ENCODE measurements at places on chromosomes 5 and 9. TPM values are rescaled to one million over a fixed set of nuclear protein-coding genes. Genes with fewer than 3 reads are reported as not detected.

IL33 gene
- total RNA-seq = not detected

GRCh38 chr5:54171645-54172384, 138.6 kb downstream of the ARL15 start:
- no peak overlapping the region for H3K27ac ChIP-seq
- H3K4me3 ChIP-seq = no peak overlapping the region
- no peaks in the 10 kb centered on the region for H3K27me3 ChIP-seq
- DNase-seq = no peak

DNA sequence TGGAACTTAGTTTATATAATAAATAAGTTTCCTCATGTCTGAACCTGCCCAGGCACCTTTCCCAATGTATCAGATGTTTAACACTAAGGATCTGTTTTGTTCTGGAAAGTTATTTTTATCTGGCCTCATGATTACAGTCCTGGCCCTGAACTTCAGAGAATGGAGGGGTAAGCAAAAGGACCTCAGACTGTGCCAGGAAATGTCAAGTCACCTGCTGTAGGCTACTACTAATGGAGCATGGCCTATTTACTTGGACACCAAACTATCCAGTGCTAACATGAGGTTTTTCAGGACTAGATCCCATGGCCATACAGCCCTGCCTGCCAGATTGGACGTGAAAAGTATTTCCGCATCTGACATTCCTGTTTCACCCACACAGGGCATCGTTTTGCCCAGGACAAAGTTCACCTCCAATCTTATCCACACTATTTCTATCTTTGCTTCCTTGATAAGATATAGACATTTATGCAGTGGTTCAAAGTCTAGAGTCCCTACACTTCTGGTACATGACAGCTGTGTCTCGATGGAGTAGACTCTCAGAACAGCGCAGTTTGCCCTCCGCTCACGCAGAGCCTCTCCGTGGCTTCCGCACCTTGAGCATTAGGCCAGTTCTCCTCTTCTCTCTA, at the start of gene BTNL8:
Gene BTNL8 (plus strand): TSS at position 539 of the 626 bp plus-strand sequence. CDS start 152 bp downstream, outside the sequence.
- H3K27ac ChIP-seq = no peak within 1 kb of the TSS
- H3K36me3 ChIP-seq = no peaks in the 10 kb centered on the region
- H3K4me3 ChIP-seq = no peak within 1 kb of the TSS
- H3K4me1 ChIP-seq = no peaks in the 10 kb centered on the region
- DNase-seq = no peak
- H3K27me3 ChIP-seq = no peaks in the 10 kb centered on the region

OTP gene
- 0.07 TPM for total RNA-seq

DNA sequence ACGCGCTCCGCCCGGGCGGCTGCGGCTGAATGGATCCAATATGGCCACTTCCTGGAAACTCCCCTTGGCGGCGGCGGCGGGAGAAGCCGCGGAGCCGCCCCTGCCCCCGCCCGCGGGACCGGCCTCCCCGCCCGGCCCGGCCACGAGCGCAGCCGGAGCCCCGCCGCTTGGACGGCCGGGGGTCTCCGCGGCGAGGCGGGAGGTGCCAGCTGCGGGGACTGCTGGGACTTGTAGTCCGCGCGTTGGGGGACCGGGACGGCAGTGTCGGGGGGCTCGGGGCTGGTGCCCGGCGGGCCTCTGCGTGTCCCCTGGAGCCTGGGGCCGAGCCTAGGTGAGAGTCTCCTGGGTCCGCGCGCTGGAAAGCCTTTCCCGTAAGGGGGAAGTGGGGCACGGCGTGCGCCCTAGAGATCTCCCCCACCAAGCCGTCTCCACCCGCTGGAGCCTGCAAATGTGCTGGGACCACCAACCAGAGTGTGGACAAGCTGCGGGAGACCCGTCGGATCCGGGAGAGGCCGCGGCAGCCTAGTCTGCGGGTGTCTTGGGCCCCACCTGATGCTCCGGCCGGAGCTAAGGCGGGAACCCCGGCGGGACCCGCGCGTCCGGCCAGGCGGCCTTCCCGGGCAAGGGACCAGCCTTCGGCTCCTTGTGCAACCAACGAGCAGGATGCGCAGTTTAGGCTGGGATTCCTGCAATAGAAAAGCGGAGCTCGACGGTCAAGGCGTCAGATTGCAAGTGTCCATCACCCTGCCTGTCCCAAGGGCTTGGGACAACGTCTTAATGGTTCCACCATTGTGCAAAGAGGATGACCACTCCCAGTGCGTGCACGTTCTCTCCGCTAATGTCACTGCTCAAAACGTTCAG, at the start of gene SEPTIN8:
Gene SEPTIN8 (minus strand): TSS at position 31 of the 861 bp plus-strand sequence. CDS start 102 bp downstream, outside the sequence.
- DNase-seq = no peak
- H3K36me3 ChIP-seq = no peaks in the 10 kb centered on the region
- H3K4me1 ChIP-seq = peaks cover 6% of the 10 kb centered on the region
- H3K27me3 ChIP-seq = no peaks in the 10 kb centered on the region
- H3K4me3 ChIP-seq = peak within 1 kb of the TSS; percentile 65
- peak within 1 kb of the TSS; percentile 55 for H3K27ac ChIP-seq

GRCh38 chr9:121220996-121221663, 19.5 kb upstream of the RAB14 start:
- no peaks in the 10 kb centered on the region for H3K4me1 ChIP-seq
- H3K36me3 ChIP-seq = no peaks in the 10 kb centered on the region
- no peaks in the 10 kb centered on the region for H3K27me3 ChIP-seq
- no peak for DNase-seq

DNA sequence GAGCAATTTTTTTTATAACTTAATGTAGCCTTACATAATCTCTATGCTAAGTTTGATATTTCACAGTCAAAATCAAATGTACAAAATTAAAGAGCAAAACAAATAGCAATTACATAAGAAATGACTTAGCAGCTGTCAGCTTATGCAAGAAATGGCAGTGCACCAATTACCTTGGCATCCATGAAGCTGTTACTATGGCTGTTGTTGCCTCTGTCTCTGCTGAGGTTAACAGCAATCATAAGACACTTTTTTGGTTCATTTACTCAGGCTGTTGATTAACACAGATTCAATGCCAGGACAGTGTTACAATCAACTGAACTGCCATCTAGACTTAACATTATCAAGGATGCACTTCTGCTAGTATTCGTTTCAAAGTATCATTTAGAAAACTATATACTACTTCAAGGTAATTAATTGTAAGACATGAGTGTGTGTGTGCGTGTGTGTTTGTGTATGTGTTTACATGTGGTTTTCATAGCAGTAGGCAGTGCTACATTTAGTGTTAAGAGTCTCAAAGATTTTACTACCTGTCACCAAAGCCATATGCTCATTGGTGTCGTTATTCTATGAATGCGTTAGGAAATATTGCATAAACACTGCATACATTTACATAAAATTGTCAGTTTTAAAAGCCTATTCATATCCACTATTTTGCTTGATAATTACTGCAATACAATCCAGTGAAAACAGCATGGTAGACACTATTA, 1084.2 kb upstream of the COX7C start:
- H3K4me3 ChIP-seq = no peak overlapping the region
- H3K4me1 ChIP-seq = no peaks in the 10 kb centered on the region
- no peaks in the 10 kb centered on the region for H3K36me3 ChIP-seq

- no peaks in the 10 kb centered on the region for H3K4me1 ChIP-seq
- no peak overlapping the region for H3K27ac ChIP-seq
- peaks cover 29% of the 10 kb centered on the region for H3K27me3 ChIP-seq
- no peak overlapping the region for H3K4me3 ChIP-seq
- DNase-seq = no peak
Measured at GRCh38 chr9:116101516-116101915, 52.1 kb upstream of the PAPPA start.

DNA sequence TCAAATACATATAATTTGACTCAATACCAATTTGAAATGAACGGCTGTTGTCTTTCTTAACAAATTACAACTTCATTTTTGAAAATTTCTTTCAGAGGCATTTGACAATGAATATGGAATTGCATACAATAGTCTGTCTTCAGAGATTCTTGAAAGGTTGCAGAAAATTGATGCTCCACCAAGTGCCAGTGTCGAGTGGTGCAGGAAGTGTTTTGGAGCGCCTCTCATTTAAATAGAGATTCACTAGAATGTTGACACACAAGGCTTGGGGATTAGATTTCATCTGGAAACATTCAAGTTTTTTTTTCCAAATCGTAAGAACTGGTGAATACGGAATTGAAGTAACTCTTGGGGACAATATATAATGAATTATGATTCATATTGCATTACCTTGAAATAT, 8.1 kb downstream of the RPS6 start:
- no peak overlapping the region for H3K4me3 ChIP-seq
- DNase-seq = no peak
- peaks cover 21% of the 10 kb centered on the region for H3K36me3 ChIP-seq

RABEPK gene
- total RNA-seq = 48.3 TPM

DNA sequence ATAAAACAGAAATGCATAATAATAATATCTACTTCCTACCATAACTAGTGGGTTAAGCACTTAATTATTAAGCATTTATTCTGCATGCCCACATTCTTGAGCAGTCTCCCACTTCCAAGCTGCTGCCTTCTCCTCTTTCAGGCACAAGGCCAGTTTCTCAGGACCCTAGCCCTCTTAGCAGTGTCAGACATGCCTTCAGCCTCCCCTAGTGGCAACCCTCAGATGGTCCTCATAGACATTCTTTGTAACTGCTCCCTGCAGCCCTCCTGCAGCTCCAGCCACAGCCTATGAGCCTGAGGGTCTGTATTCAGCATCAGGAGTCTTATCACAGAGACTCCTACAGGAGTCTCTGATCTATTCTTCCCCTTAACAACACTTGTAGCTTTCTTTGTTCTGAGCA, 3.9 kb downstream of the IL9 start:
- H3K36me3 ChIP-seq = no peaks in the 10 kb centered on the region
- no peak overlapping the region for H3K4me3 ChIP-seq
- no peak overlapping the region for H3K27ac ChIP-seq
- no peak for DNase-seq
- H3K27me3 ChIP-seq = peaks cover 10% of the 10 kb centered on the region

SURF4 gene
- total RNA-seq = 134 TPM

DNA sequence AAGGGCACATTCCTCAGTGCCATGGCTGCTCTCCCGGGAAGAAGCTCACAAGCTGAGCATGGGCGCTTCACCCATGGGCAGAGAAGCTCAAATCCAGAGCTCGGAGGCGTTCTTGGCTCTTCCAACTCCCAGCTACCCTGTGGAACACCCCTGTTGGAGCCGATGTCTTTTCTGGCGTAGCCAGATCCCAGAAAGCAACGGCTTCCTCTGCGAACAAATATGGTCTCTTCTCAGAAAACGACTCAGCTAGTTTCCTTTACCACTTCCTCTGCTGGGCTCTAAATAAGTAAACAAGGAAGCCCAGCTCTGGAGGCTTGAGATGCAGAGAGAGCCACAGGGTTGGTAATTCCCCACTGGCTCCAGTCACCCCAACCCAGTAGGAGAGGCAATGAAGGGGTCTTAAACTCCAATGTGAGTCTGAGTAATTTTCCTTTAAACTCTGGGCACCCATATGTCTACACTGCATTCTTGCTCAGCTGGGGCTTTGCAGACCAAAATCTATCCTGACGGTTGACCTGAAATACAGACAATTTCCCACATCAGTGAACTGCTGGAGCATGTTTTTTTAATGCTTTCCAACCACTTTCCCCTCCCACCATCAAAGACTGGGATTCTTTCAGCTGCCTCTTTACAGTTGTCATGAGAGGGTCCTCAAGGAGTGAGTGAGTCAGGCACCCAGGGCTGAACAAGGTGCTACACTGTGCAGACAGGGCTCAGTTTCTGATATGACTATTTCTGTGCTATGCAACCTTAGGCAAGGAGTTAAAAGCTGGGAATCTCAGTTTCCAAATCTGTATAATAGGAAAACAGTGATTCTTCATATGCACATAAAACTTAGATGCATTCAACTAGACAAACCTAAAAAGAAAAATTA, at the start of gene LCP2:
Gene LCP2 (minus strand): TSS at position 189 of the 874 bp plus-strand sequence. CDS start 166 bp downstream, at position 23.
- no peak within 1 kb of the TSS for H3K4me3 ChIP-seq
- no peak within 1 kb of the TSS for H3K27ac ChIP-seq
- peaks cover 47% of the 10 kb centered on the region for H3K27me3 ChIP-seq
- DNase-seq = no peak
- H3K4me1 ChIP-seq = no peaks in the 10 kb centered on the region

DNA sequence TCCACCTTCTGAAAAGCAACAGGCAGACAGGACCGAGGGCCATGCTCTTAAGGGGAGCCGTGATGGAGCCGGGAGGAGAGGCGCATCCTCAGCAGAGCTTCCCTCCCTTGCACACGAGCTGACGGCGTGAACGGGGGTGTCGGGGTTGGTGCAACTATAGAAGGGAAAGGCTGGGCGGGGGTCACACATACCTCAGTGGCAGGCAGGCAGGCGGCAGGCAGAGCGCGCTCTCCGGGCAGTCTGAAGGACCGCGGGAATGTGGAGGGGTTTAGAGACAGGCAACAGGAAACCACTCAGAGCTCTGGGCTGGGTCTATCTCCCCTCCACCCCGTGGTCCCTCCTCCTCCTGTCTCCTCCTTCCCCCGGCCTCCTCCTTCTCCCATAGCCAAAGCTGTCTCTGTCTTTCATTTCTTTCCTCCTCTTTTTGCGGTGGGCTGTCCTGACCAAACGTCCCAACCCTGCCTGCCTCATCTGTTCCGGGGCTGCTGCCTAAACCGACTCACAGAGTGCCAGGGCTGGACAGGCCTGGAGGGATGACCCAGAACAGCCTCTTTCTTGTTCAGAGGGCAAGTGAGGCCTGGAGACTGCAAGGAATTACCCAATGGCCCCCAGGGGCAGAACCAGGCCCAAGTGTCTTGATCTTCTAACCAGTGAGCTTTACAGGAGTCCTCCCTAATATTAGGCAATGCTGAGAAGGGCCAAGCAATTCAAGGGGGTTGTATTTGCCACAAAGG, at the start of gene SPARC:
Gene SPARC (minus strand): TSS at position 242 of the 734 bp plus-strand sequence. CDS start 10,727 bp downstream, outside the sequence.
- no peaks in the 10 kb centered on the region for H3K27me3 ChIP-seq
- H3K4me1 ChIP-seq = peaks cover 6% of the 10 kb centered on the region
- no peak within 1 kb of the TSS for H3K27ac ChIP-seq
- H3K4me3 ChIP-seq = no peak within 1 kb of the TSS

- no peaks in the 10 kb centered on the region for H3K27me3 ChIP-seq
- no peak overlapping the region for H3K27ac ChIP-seq
- no peaks in the 10 kb centered on the region for H3K4me1 ChIP-seq
- DNase-seq = no peak
Measured at GRCh38 chr5:3590161-3590966, 5.3 kb upstream of the IRX1 start.

DNA sequence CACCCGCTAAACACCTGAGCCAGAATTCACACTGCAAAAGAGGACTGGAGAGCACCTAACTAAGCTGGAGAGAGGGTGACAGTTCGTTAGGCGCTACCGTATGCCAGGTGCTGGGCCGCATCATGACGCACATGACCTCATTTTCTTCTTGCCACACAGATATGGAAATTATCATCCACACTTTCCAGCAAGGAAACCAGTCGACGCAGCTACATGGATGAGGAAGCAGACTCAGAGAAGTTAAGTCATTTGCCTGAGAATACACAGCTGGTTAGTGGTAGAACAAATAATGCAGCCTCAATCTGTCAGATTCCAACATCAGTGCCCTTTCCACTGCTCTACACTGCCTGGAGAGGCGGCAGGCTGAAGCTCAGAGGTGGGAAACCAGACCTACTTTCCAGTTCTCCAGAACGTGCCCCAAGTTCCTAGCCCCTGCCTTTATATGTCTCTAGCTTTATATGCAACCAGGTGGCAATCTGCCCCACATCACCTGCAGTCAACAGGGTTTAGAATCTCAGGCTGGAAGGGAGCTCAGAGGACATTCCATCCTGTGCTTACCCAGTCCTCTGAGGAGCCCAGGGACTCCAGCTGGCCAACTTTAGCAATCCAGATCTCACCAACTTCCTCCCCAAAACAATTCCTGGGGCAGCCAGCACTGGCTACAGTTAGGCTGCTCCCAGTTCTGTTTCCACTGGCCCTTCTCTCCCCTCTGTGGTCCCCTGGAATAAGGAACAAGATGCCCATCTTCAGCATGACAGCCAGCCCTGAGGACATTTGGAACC, 8.8 kb downstream of the TNIP1 start:
- no peak for DNase-seq
- no peaks in the 10 kb centered on the region for H3K27me3 ChIP-seq
- H3K4me1 ChIP-seq = peaks cover 23% of the 10 kb centered on the region
- H3K4me3 ChIP-seq = peak overlapping the region; percentile 4

- H3K27me3 ChIP-seq = no peaks in the 10 kb centered on the region
- no peak for DNase-seq
- no peak overlapping the region for H3K27ac ChIP-seq
Measured at GRCh38 chr9:35827486-35827885, 1.0 kb downstream of the FAM221B start.
